ENCODE measurements at places on chromosomes 7 and 10. TPM values are rescaled to one million over a fixed set of nuclear protein-coding genes. Genes with fewer than 3 reads are reported as not detected.

The KLF6 gene
- total RNA-seq, result 715 TPM

The FAM25G gene
- not detected for total RNA-seq

The DNMBP gene
- 4.4 TPM for total RNA-seq

The CPXM2 gene
- not detected for total RNA-seq

The TRPV6 gene
- not detected for total RNA-seq

The NUTM2E gene
- total RNA-seq, result 0.64 TPM

The LAMB1 gene
- not detected for total RNA-seq

The C10orf105 gene
- 0.63 TPM for total RNA-seq

The SCIN gene
- total RNA-seq, result 0.39 TPM

The GPR146 gene
- 23.7 TPM for total RNA-seq

The GRID1 gene
- total RNA-seq, result not detected

The MCM10 gene
- 0.08 TPM for total RNA-seq

The RGR gene
- total RNA-seq, result not detected

The ITPRID1 gene
- not detected for total RNA-seq

DNA sequence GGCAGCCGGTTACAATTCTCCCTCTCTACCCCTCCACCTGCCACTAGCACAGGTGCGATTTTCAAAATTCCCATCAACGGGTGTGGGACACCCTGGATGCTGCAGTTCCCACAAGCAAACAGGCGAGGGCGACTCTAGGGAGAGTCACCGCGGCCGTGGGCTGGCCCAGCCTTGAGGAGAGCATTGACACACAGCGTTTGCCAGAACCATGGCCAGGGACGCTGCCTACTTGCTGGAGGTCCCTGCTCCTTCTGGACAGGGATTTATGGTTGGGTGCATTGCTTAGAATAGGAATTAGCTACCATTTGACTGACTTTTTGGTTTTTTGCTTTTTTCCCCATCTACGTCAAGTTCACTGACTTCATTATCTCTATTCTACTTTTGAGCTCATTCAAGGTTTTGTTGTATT is 19.0 kb upstream of the CLDN4 start:
- no peaks in the 10 kb centered on the region for H3K36me3 ChIP-seq
- no peaks in the 10 kb centered on the region for H3K27me3 ChIP-seq
- no peak overlapping the region for H3K4me3 ChIP-seq
- no peak overlapping the region for H3K27ac ChIP-seq

DNA sequence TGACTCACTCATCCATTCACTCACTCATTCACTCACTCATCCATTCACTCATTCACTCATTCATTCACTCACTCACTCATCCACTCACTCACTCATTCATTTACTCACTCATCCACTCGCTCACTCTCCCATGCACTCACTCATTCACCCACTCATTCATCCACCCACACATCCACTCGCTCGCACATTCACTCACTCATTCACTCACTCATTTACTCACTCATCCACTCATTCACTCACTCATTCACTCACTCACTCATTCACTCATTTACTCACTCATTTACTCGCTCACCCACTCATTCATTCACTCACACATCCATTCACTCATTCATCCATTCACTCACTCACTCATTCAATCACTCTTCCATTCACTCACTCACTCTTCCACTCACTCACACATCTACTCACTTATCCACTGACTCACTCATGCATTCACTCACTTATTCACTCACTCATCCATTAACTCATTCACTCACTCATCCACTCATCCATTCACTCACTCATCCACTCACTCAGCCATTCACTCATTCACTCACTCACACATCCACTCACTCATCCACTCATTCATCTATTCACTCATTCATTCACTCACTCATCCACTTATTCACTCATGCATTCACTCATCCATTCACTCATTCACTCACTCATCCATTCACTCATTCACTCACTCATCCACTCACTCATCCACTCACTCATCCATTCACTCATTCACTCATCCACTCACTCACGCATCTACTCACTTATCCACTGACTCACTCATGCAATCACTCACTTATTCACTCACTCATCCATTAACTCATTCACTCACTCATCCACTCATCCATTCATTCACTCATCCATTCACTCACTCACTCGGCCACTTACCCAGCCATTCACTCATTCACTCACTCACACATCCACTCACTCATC is 74.0 kb downstream of the CARD11 start:
- no peaks in the 10 kb centered on the region for H3K27me3 ChIP-seq
- H3K36me3 ChIP-seq, result peaks cover 4% of the 10 kb centered on the region
- H3K27ac ChIP-seq, result no peak overlapping the region
- H3K4me1 ChIP-seq, result no peaks in the 10 kb centered on the region

GRCh38 chr7:109003742-109004141 is 434.1 kb downstream of the DNAJB9 start:
- H3K4me1 ChIP-seq, result no peaks in the 10 kb centered on the region
- DNase-seq, result no peak
- no peaks in the 10 kb centered on the region for H3K36me3 ChIP-seq
- no peak overlapping the region for H3K4me3 ChIP-seq

- DNase-seq, result no peak
- no peaks in the 10 kb centered on the region for H3K27me3 ChIP-seq
- no peak overlapping the region for H3K4me3 ChIP-seq
- H3K36me3 ChIP-seq, result no peaks in the 10 kb centered on the region
- no peak overlapping the region for H3K27ac ChIP-seq
Observed at GRCh38 chr10:70312972-70313371, 29.2 kb upstream of the NPFFR1 start.

GRCh38 chr10:97999066-97999922 is 31.1 kb downstream of the CRTAC1 start:
- no peaks in the 10 kb centered on the region for H3K4me1 ChIP-seq
- no peaks in the 10 kb centered on the region for H3K27me3 ChIP-seq
- no peaks in the 10 kb centered on the region for H3K36me3 ChIP-seq
- DNase-seq, result no peak
- H3K27ac ChIP-seq, result no peak overlapping the region
- H3K4me3 ChIP-seq, result no peak overlapping the region

DNA sequence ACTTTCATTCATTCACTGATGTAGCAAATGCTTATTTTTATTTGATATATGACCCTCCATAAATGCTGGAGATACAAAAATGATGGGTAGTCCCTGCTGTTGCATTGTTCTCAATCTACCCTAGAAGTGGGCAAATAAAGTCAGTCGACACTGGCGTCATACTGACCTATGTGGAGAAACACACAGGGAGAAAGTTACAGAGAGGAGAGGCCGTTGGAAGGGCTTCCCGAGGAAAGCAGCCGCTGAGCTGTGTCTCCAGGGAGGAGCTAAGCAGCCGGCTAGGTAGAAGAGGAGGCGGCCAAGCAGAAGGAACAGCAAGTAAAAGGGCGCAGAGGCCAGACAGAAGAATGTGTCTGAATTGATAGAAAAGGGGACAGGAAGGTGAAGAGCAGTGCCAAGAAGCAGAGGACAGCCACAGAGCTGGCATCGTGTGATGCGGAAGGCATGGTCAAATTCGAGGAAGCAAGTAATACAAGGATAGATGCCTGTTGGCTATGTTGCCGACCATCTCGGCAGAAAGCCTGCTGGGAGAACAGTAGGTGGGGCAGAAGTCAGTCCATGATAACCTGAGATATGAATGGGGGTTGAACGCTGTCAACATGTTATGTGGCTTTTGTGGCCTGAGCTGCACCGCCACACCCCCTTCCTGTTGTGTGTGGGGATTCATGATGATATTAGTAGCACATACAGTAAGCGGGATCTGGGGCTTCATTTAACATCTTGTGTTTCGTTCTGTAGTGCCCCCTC is 25.9 kb downstream of the ST8SIA6 start:
- peak overlapping the region; percentile 44 for H3K4me3 ChIP-seq
- DNase-seq, result peak; percentile 84
- H3K4me1 ChIP-seq, result peaks cover 64% of the 10 kb centered on the region
- H3K27me3 ChIP-seq, result no peaks in the 10 kb centered on the region
- H3K36me3 ChIP-seq, result no peaks in the 10 kb centered on the region
- peak overlapping the region; percentile 67 for H3K27ac ChIP-seq

- H3K27ac ChIP-seq, result no peak overlapping the region
- H3K36me3 ChIP-seq, result no peaks in the 10 kb centered on the region
- no peak for DNase-seq
- no peaks in the 10 kb centered on the region for H3K4me1 ChIP-seq
- no peak overlapping the region for H3K4me3 ChIP-seq
- no peaks in the 10 kb centered on the region for H3K27me3 ChIP-seq
Observed at GRCh38 chr10:70053841-70054288, 1.2 kb downstream of the MACROH2A2 start.

GRCh38 chr10:60525716-60526585 is 136.3 kb upstream of the ANK3 start:
- no peaks in the 10 kb centered on the region for H3K27me3 ChIP-seq
- H3K4me1 ChIP-seq, result no peaks in the 10 kb centered on the region
- no peaks in the 10 kb centered on the region for H3K36me3 ChIP-seq
- no peak for DNase-seq

DNA sequence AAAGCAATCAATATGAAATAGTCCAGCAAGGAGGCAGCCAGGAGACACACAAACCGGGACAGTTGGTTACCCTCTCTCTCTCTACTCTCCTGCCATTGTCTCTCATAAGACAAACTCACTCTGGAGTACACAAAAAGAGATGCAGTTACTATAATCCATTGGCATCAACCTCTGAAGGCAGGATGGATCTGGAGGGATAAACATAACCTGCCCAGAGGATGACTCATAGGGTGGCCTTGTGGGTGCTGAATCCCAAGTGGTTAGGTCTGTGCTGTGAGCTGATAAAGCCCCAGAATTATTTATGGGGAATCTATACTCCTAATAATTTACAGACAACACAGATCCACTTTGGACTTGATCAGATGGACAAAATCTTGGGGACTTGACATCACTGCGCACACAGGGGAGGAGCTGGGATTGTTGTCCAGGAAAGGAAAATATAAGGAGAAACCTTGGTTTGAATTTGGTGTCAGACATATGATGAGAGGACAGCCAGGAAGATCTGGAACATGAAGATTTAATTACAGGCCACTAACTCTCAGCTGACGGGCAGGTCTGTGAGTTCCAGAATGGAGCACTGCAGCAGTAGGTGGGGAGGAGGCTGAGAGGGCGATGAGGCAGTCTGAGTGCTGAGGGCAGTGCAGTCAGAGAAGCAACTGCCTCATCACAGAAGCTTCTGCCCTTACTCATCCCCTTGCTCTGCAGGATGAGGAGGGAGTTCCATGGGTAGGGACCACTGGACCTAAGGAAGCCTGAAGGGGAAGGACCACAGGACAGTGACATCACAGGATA is 113.9 kb upstream of the PRSS58 start:
- H3K27ac ChIP-seq, result no peak overlapping the region
- H3K4me3 ChIP-seq, result no peak overlapping the region
- no peaks in the 10 kb centered on the region for H3K36me3 ChIP-seq
- DNase-seq, result no peak
- no peaks in the 10 kb centered on the region for H3K27me3 ChIP-seq
- H3K4me1 ChIP-seq, result no peaks in the 10 kb centered on the region

DNA sequence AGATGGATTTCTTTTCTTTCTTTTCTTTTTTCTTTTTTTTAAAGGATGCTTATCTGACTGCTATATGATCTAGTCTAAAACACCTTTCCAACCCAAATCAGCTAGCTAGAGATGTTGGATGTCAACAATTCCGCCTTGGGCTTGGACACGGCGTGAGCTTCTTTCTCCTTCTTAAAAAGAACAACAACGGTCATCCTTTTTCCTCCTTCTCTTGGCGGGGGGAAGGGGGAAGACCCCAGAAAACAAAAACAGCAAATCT is 1.0 kb downstream of the BEND7 start:
- no peak for DNase-seq
- no peaks in the 10 kb centered on the region for H3K36me3 ChIP-seq
- no peak overlapping the region for H3K27ac ChIP-seq
- H3K27me3 ChIP-seq, result peaks cover 17% of the 10 kb centered on the region
- no peak overlapping the region for H3K4me3 ChIP-seq

- no peak overlapping the region for H3K4me3 ChIP-seq
- no peak for DNase-seq
- H3K36me3 ChIP-seq, result no peaks in the 10 kb centered on the region
- H3K27ac ChIP-seq, result no peak overlapping the region
- no peaks in the 10 kb centered on the region for H3K27me3 ChIP-seq
Observed at GRCh38 chr7:156039971-156040677, 227.9 kb upstream of the SHH start.

- no peaks in the 10 kb centered on the region for H3K4me1 ChIP-seq
- DNase-seq, result no peak
- H3K27me3 ChIP-seq, result no peaks in the 10 kb centered on the region
- no peaks in the 10 kb centered on the region for H3K36me3 ChIP-seq
- no peak overlapping the region for H3K27ac ChIP-seq
Observed at GRCh38 chr7:79520543-79520942, 67.1 kb upstream of the MAGI2 start.
